Bladder microvascular endothelial cell (primary cell): ENCODE measurements at places on chromosomes 7 and 10. TPM values are rescaled to one million over a fixed set of nuclear protein-coding genes. Genes with fewer than 3 reads are reported as not detected.

The KLF14 gene
- total RNA-seq: not detected in 2 replicates

The SPDYE2 gene
- total RNA-seq: not detected in 2 replicates

The LRRD1 gene
- total RNA-seq: under 0.01 TPM in 2 replicates

The MOGAT3 gene
- total RNA-seq: not detected in 2 replicates

The FLNC gene
- 69.6 and 348 TPM in 2 replicates for total RNA-seq

The AKR1B15 gene
- total RNA-seq: not detected in 2 replicates

The VGF gene
- not detected in 2 replicates for total RNA-seq

The CALN1 gene
- total RNA-seq: 0.06 TPM in 1 of 2 replicates, not detected in the other

The KEL gene
- under 0.01 TPM in 1 of 2 replicates, not detected in the other for total RNA-seq

The TMEM236 gene
- 0.32 and 2.1 TPM in 2 replicates for total RNA-seq

The DENND11 gene
- total RNA-seq: 28.8 and 161 TPM in 2 replicates

The HPS1 gene
- total RNA-seq: 13.0 and 28.1 TPM in 2 replicates

The AZGP1 gene
- total RNA-seq: not detected in 2 replicates

The EVX1 gene
- not detected in 2 replicates for total RNA-seq

The SPDYE9 gene
- total RNA-seq: not detected in 2 replicates

The AKR1C8 gene
- total RNA-seq: 0.16 TPM in 1 of 2 replicates, not detected in the other

The TAS2R41 gene
- not detected in 2 replicates for total RNA-seq

The CFAP70 gene
- total RNA-seq: 0.16 and 0.25 TPM in 2 replicates

The ABCA13 gene
- total RNA-seq: under 0.01 TPM in 1 of 2 replicates, not detected in the other

The DRGX gene
- total RNA-seq: not detected in 2 replicates

The ARL5B gene
- total RNA-seq: 11.7 and 20.2 TPM in 2 replicates

The HMX3 gene
- 0.16 TPM in 1 of 2 replicates, not detected in the other for total RNA-seq

The COL26A1 gene
- total RNA-seq: 0.13 TPM in 1 of 2 replicates, not detected in the other

The OPN1SW gene
- 1.1 TPM in 1 of 2 replicates, not detected in the other for total RNA-seq

The KIN gene
- total RNA-seq: 3.2 and 6.1 TPM in 2 replicates

The C10orf53 gene
- total RNA-seq: not detected in 2 replicates

The TUBB8 gene
- total RNA-seq: not detected in 2 replicates

The KCNMA1 gene
- total RNA-seq: under 0.01 and 0.63 TPM in 2 replicates

The PLOD3 gene
- 52.3 and 103 TPM in 2 replicates for total RNA-seq

The ITPRID1 gene
- total RNA-seq: not detected in 2 replicates

The PRPS1L1 gene
- not detected in 2 replicates for total RNA-seq

The C10orf95 gene
- total RNA-seq: not detected in 2 replicates

The PRLHR gene
- total RNA-seq: not detected in 2 replicates

The CALY gene
- not detected in 2 replicates for total RNA-seq

The CYP3A4 gene
- total RNA-seq: not detected in 2 replicates

The CPA2 gene
- not detected in 2 replicates for total RNA-seq

The DNAJC12 gene
- total RNA-seq: 0.65 and 3.9 TPM in 2 replicates

The BAIAP2L1 gene
- total RNA-seq: 0.31 and 1.3 TPM in 2 replicates

The WEE2 gene
- not detected in 2 replicates for total RNA-seq

The TMEM273 gene
- 5.3 and 68.0 TPM in 2 replicates for total RNA-seq

The ZNF425 gene
- 1.3 and 2.1 TPM in 2 replicates for total RNA-seq

The NPY4R gene
- not detected in 2 replicates for total RNA-seq

The SDK1 gene
- total RNA-seq: under 0.01 and 0.94 TPM in 2 replicates

The AEBP1 gene
- 1.3 and 27.3 TPM in 2 replicates for total RNA-seq

The CALHM3 gene
- not detected in 2 replicates for total RNA-seq

The VWDE gene
- under 0.01 and 0.13 TPM in 2 replicates for total RNA-seq

The TMED4 gene
- total RNA-seq: 47.9 and 80.4 TPM in 2 replicates

The RSPH10B gene
- total RNA-seq: 0.57 and 0.65 TPM in 2 replicates
